Naive thymus-derived CD4-positive, alpha-beta T cell (primary cell): ENCODE measurements at places on chromosomes 7 and 10. TPM values are rescaled to one million over a fixed set of nuclear protein-coding genes. Genes with fewer than 3 reads are reported as not detected.

DNA sequence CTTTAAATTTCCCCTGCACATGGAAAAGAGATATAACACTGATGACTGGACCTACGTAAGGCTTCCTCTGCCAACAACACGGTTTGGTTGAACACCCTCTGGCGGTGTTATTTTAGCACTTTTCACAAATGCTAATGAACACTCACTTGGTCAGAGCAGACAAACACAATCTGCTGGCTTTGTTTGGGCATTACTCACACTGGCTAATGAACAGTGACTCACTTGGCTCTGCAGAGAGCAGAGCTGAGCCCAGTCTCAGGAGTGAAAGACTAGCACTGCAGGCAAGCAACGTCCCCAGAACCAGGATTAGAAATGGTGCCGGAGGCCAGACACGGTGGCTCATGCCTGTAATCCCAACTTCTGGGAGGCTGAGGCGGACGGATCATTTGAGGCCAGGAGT, 430.8 kb downstream of the PLXNA4 start:
- H3K4me1 ChIP-seq: no peaks in the 10 kb centered on the region
- DNase-seq: no peak
- no peak overlapping the region for H3K4me3 ChIP-seq
- H3K27ac ChIP-seq: no peak overlapping the region
- no peaks in the 10 kb centered on the region for H3K27me3 ChIP-seq

DNA sequence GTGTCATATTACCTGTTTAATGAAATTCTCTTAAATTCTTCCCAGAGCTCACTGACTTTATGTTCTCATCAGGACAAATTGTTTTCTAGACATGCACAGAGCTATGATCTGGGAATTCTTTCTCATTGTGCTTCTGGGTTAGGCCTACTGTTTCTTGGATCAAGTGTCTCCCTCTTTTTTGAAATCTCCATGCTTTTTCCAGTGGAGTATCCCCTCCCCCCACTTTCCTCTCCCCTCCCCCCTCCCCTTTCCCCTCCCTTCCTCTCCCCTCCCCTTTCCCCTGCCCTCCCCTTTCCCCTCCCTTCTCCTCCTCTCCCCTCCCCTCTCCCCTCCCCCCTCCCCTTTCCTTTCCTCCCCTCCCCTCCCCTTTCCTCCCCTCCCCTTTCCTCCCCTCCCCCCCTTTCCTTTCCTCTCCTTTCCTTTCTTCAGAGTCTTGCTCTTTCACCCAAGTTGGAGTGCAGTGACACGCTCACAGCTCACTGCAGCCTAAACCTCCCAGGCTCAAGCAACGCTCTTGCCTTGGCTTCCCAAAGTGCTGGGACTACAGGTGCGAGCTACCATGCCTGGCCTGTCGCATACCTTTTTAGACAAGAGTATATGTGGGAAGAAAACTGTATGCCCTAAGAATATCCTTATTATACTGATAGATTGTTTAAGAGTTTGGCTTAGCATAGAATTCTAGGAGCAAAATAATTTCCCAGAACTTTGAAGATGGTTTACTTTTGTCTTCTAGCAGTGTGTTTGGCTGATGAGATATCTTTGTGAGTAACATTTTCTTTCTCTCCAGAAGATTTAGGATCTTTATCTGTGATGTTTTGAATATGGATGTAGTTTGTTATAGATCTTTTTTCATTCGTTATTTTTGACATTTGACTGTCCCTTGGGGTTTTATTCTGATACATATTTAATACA, 2.5 kb downstream of the DYNC2I1 start:
- no peak for DNase-seq
- H3K36me3 ChIP-seq: no peaks in the 10 kb centered on the region
- no peaks in the 10 kb centered on the region for H3K27me3 ChIP-seq
- peaks cover 29% of the 10 kb centered on the region for H3K4me1 ChIP-seq
- H3K27ac ChIP-seq: peak overlapping the region; percentile 59

GRCh38 chr10:69458430-69459100, 7.3 kb downstream of the TSPAN15 start:
- no peak for DNase-seq
- no peak overlapping the region for H3K4me3 ChIP-seq
- H3K4me1 ChIP-seq: no peaks in the 10 kb centered on the region
- no peaks in the 10 kb centered on the region for H3K27me3 ChIP-seq
- no peaks in the 10 kb centered on the region for H3K36me3 ChIP-seq

PODXL gene
- 1.1 and 1.4 TPM in 2 replicates for total RNA-seq

ECHDC3 gene
- not detected for total RNA-seq

GRCh38 chr7:16803881-16804673, 722 bp downstream of the AGR2 start:
- H3K36me3 ChIP-seq: no peaks in the 10 kb centered on the region
- H3K4me3 ChIP-seq: no peak overlapping the region
- H3K4me1 ChIP-seq: no peaks in the 10 kb centered on the region
- no peak overlapping the region for H3K27ac ChIP-seq
- H3K27me3 ChIP-seq: no peaks in the 10 kb centered on the region
- no peak for DNase-seq

GRCh38 chr7:111172564-111173257, 81.8 kb downstream of the LRRN3 start:
- H3K27me3 ChIP-seq: no peaks in the 10 kb centered on the region
- no peak for DNase-seq
- H3K4me3 ChIP-seq: no peak overlapping the region
- H3K27ac ChIP-seq: no peak overlapping the region

PKD1L1 gene
- 0.95 TPM for total RNA-seq

- no peak for DNase-seq
- H3K27me3 ChIP-seq: no peaks in the 10 kb centered on the region
- H3K4me3 ChIP-seq: no peak overlapping the region
- H3K36me3 ChIP-seq: peaks cover 50% of the 10 kb centered on the region
These were observed 6.4 kb downstream of the NFKB2 start for GRCh38 chr10:102401735-102402511.

GRID2IP gene
- 1.4 TPM for total RNA-seq

GRCh38 chr10:69726850-69727249, 74.9 kb upstream of the COL13A1 start:
- DNase-seq: no peak
- H3K4me3 ChIP-seq: no peak overlapping the region
- H3K36me3 ChIP-seq: no peaks in the 10 kb centered on the region
- H3K4me1 ChIP-seq: no peaks in the 10 kb centered on the region
- no peaks in the 10 kb centered on the region for H3K27me3 ChIP-seq

- H3K4me1 ChIP-seq: no peaks in the 10 kb centered on the region
- no peaks in the 10 kb centered on the region for H3K36me3 ChIP-seq
- no peak for DNase-seq
These were observed 39.3 kb upstream of the NEBL start for GRCh38 chr10:20936396-20936795.

DNA sequence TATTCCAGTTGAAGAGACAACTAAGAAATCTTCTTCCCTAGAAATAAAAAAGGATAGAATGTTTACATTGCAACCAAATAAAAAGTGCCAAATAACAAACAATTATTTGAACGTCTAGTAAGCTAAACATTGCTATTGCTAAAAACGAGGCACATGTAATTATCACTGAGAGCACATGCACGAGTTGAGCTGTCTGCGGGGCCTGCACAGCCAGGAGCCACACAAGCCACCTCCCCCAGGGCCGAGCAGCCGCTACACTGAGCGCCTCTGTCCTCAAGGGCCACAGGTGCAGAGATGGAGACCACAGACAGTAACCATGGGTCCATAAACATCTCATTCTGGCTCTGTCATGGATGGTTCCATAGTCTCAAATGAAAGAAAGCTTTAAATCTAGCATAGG, 17.2 kb downstream of the NCAPG2 start:
- H3K36me3 ChIP-seq: no peaks in the 10 kb centered on the region
- no peak overlapping the region for H3K4me3 ChIP-seq
- no peaks in the 10 kb centered on the region for H3K27me3 ChIP-seq
- no peaks in the 10 kb centered on the region for H3K4me1 ChIP-seq
- no peak overlapping the region for H3K27ac ChIP-seq

- no peaks in the 10 kb centered on the region for H3K27me3 ChIP-seq
- H3K4me1 ChIP-seq: no peaks in the 10 kb centered on the region
- H3K36me3 ChIP-seq: no peaks in the 10 kb centered on the region
- H3K27ac ChIP-seq: no peak overlapping the region
These were observed 132.4 kb downstream of the TSPAN12 start for GRCh38 chr7:120725376-120726039.

DNA sequence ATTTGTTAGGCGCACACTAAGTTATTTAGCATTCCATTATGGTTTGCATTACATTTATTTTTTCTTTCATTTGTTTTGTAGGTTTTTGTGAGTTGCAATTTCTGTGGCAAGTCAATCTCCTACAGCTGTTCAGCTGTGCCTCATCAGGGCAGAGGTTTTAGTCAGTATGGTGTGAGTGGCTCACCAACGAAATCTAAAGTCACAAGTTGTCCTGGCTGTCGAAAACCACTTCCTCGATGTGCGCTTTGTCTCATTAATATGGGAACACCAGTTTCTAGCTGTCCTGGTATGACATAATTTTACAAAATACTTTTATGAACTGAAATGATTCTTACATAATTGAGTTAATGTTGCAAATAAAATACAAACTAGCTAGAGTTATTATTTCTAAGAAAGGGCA, 29.5 kb downstream of the MIOS start:
- peaks cover 12% of the 10 kb centered on the region for H3K36me3 ChIP-seq
- no peaks in the 10 kb centered on the region for H3K27me3 ChIP-seq
- H3K4me3 ChIP-seq: no peak overlapping the region
- no peaks in the 10 kb centered on the region for H3K4me1 ChIP-seq

PCDH15 gene
- not detected for total RNA-seq

WEE2 gene
- not detected for total RNA-seq

ZNF727 gene
- total RNA-seq: 0.12 TPM in 1 of 2 replicates, not detected in the other

DNA sequence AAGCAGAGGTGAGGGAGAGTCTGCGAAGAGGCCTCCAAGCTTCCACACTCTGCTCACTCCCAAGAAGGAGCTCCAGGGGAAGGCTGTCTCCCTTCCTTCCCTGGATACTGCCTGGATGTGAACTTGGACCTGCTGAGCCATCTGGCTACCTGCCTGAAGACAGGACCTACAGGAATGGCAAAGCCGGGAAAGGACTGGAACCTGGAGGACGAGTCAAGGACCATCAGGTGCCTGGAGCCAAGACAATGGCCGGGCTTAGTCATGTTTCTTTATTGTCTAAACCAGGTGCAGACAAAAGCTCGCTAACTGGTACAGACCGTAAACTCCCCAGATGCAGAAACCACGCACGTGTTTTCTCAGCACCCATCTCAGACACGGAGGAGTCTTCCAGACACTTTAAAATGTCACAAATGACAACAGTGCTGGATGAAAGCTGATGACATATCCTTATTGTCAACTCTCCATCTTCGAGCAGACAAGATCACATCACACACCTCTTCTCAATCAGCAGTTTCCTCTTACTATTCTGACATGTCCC, 12.1 kb downstream of the ASB13 start:
- H3K4me1 ChIP-seq: no peaks in the 10 kb centered on the region
- no peak for DNase-seq
- no peak overlapping the region for H3K4me3 ChIP-seq
- H3K36me3 ChIP-seq: no peaks in the 10 kb centered on the region

- DNase-seq: no peak
- H3K36me3 ChIP-seq: no peaks in the 10 kb centered on the region
- H3K27me3 ChIP-seq: no peaks in the 10 kb centered on the region
- no peaks in the 10 kb centered on the region for H3K4me1 ChIP-seq
- no peak overlapping the region for H3K4me3 ChIP-seq
- no peak overlapping the region for H3K27ac ChIP-seq
These were observed 1280.1 kb downstream of the TYW1 start for GRCh38 chr7:68276725-68277124.

GRCh38 chr10:87712913-87713616, 53.4 kb downstream of the PAPSS2 start:
- no peak overlapping the region for H3K4me3 ChIP-seq
- no peaks in the 10 kb centered on the region for H3K36me3 ChIP-seq
- H3K27me3 ChIP-seq: no peaks in the 10 kb centered on the region
- no peak for DNase-seq
- no peaks in the 10 kb centered on the region for H3K4me1 ChIP-seq

- no peak for DNase-seq
- no peak overlapping the region for H3K4me3 ChIP-seq
- H3K27ac ChIP-seq: no peak overlapping the region
These were observed 74.6 kb upstream of the CC2D2B start for GRCh38 chr10:95833042-95833610.

GRCh38 chr10:44966129-44966815, 6.7 kb downstream of the RASSF4 start:
- H3K4me1 ChIP-seq: peaks cover 13% of the 10 kb centered on the region
- H3K4me3 ChIP-seq: no peak overlapping the region
- no peak overlapping the region for H3K27ac ChIP-seq
- H3K27me3 ChIP-seq: no peaks in the 10 kb centered on the region
- no peak for DNase-seq

DNA sequence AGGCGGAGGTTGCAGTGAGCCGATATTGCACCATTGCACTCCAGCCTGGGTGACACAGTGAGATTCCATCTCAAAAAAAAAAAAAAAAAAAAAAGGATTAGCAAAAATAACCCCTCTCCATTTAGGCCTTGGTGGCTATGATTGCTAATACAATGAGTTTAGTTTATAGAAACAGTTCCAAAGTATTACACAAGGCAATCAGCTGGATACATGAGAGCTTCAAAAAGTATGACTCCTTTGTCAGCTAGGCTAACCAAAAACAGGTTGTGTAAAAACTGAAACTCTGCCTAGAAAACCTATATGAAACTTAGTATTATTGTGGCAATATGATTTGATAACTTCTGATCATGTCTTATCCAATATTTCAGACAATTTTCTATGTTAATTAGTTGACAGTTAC, 57.2 kb downstream of the SUGCT start:
- no peaks in the 10 kb centered on the region for H3K36me3 ChIP-seq
- H3K27ac ChIP-seq: no peak overlapping the region
- H3K27me3 ChIP-seq: no peaks in the 10 kb centered on the region
- DNase-seq: no peak
- no peaks in the 10 kb centered on the region for H3K4me1 ChIP-seq

TMEM184A gene
- not detected for total RNA-seq

DNA sequence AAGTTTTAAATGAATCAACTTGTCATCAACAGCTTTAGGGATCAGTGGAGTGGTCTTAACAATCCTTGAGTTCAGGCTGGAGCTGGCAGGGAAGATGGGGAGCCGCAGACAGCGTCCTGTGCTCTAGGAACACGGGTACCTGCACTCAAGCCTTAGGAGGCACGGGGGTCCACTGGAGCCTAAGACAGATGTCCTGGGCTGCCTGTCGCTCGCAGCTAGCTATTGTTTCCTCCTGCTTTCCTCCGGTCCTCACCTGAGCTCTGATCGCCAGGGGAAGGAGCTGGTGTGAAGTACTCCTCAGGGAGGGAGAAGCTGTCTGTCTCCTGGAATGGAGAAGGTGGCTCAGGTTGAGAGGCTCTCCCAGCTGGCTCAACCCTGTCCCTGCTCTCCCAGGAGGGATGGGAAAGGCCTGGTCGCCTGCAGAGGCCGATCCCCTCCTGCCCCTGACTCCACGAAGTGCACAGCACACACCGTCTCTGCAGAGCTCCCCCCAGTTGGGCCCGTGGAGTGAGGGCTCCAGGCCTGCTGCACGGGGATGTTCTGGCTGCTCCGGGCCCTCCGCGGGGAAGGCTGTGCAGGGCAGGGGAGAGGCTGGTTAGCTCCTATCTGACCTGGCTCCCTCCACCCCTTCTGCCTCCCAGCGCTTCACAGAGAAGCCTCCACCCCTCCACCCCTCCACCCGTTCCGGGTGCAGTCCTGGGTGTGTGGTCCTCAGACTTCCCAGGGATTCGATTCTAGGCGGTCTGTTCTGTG, 14.5 kb upstream of the PYROXD2 start:
- H3K36me3 ChIP-seq: peaks cover 14% of the 10 kb centered on the region
- no peak overlapping the region for H3K27ac ChIP-seq
- no peak for DNase-seq
- H3K4me3 ChIP-seq: no peak overlapping the region
- H3K27me3 ChIP-seq: no peaks in the 10 kb centered on the region
- no peaks in the 10 kb centered on the region for H3K4me1 ChIP-seq
